ENCODE measurements at places on chromosomes 2 and 18.

GRCh38 chr18:62588217-62588616 is 65.4 kb downstream of the ZCCHC2 start:
- no peak for DNase-seq

GRCh38 chr2:23541503-23542229 is 156.7 kb downstream of the KLHL29 start:
- DNase-seq: no peak

DNA sequence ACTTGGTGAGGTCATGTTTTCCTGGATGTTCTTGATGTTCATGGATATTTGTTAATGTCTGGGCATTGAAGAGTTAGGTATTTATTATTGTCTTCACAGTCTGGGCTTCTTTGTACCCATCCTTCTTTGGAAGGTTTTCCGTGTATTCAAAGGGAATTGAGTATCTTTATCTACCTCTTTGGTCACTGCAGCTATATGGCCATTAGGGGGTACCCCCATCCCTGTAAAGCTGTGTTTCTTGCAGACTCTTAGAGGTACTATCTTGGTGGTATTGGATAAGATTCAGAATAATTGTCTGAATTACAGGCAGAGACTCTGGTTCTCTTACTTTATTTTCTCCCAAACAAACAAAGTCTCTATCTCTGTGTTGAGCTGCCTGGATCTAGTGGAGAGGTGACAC is 401.6 kb upstream of the FSIP2 start:
- no peak for DNase-seq

GRCh38 chr2:48270209-48270608 is 259.7 kb upstream of the STON1 start:
- DNase-seq: no peak

DNA sequence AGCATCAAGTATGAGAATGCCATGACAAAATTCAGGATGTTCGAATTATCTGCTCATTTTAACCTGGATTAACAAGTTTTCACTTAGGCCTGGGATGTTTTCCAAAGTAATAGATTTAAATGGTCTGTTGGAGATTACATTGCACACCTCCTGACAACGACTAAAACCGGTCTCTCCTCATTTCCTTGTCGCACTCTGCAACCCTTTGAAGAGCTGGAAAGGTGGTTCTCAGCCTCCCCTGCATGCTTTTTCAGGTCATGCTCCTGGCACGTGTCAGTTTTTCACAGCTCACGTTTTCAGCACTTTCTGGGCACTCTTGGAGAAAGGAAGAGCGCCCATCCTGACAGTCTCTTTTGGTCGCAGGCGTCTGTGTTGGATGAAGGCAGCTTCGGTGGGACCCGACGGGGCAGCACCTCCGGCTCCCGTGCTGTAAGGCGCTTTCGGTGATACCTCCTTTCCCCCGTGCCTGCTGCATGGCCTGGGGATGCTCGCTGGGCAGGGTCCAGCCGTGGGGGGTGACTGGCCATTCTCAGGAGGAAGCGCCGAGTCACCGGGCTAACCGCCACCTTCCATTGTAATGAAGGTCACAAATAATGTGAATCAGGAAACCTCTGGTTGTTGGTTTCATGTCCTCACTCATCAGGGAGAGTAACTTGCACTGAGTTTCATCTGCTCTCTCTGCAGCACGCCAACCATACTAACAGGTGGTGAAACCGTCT is 63.5 kb upstream of the RBM44 start:
- DNase-seq: no peak

DNA sequence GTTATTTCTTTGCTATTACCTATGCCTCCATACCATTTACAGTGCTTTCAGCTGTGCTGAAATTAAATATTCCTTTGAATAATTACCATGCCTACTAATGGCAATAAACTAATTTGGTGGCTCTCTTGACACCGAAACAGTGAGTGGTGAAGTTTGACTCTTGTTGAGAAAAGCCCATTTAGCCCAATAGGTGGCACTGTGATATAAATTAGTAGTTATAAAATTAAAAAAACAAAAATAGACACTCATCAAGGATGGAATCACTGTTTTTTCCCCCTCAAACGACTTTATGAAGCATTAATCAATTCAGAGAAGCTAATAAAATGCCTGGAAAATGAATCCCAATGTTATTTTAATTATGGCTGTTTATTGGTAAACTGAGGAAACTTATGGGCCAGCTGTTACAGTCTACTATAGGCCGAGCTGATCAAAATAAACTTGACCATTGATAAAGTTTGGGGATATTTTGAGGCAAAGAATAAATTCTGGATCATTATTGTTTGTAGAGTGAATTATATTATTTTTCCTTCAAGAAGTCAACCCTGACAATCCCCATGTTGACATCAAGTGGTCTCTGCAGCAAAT is 339.6 kb downstream of the TRIB2 start:
- DNase-seq: no peak

GRCh38 chr2:42764096-42764495 is at the start of gene OXER1:
Gene OXER1 (minus strand): TSS chr2:42764135. CDS start chr2:42764062, 73 bp downstream.
- no peak for DNase-seq

GRCh38 chr2:198928026-198928425 is 529.7 kb downstream of the SATB2 start:
- DNase-seq: no peak

GRCh38 chr2:117661619-117662018 is 152.9 kb upstream of the DDX18 start:
- no peak for DNase-seq

DNA sequence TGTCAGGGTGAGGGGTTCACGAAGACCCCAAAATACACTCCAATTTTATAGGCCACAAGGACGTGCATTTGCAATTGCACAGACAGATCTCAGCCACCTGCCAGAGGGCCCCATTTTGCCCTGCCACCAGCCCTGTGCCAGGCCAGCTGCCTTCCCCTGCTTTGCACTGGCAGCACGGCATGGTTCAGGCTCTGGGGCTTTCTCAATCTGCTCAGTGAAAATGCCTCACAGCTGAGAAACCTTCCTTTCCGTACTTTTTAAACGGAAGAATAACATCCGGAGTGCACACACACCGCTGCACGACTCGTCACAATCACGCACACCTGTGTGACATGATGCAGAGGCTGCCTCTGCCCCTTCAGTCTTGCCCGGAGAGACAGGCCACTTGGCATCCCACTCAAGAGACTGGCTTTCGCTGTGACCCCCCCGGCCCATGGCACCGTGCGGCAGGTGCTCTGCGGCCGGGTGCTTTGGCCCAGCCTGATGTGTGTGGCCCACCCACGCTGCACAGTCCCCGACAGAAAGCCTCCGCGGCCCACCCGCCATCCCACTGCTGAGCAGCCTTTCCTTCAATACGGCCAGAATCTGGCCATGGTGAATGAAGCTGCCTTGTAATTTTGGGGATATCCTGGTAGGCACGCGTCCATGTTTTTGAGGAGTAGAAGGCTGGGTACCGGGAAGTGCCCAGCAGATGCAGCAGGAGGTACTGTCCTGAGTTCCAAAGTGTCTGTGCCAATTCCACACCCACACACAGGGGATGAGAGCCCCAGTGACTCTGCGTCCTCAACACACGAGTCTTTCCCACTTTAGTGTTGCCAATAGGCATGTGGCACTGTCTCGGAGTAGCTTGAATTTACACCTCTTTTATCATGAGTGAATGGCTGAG is 88.8 kb downstream of the USP40 start:
- no peak for DNase-seq

DNA sequence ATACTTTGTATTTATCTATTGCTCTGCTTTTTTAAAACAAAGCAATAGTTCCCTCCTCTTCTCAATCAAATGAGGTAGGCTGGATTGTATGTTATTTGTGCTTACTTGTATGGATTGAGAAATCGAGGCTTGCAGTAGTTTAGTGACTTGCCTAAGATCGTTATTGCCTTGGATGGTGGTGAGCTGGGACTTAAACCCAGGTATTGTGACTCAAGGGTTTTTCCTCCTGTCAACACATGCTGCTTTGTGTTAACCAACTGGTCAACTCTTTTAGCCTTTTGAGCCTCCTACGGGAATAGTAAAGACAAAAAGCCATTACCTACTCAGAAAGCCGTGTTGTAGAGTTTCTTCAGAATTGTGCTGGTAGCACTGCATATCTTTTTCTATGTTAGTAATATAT is 95.2 kb upstream of the THUMPD2 start:
- DNase-seq: no peak

DNA sequence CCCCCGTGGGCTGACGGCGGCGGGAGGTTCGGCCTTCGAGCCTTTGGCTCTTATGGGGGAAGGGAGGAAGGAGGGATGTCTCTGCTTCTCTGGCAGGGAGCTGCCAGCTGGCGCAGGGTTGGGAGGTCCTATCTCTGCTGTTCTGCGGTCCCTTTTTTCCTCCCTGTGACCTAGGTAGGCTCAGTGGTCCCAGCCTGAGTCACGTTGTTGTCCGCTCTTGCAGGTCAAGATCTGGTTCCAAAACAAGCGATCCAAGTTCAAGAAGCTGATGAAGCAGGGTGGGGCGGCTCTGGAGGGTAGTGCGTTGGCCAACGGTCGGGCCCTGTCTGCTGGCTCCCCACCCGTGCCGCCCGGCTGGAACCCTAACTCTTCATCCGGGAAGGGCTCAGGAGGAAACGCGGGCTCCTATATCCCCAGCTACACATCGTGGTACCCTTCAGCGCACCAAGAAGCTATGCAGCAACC is 2.5 kb downstream of the DLX1 start:
- no peak for DNase-seq

- no peak for DNase-seq
These were observed 183.3 kb upstream of the TRIB2 start for GRCh38 chr2:12533337-12534005.

GRCh38 chr18:394262-394986 is 106.1 kb downstream of the COLEC12 start:
- DNase-seq: no peak

DNA sequence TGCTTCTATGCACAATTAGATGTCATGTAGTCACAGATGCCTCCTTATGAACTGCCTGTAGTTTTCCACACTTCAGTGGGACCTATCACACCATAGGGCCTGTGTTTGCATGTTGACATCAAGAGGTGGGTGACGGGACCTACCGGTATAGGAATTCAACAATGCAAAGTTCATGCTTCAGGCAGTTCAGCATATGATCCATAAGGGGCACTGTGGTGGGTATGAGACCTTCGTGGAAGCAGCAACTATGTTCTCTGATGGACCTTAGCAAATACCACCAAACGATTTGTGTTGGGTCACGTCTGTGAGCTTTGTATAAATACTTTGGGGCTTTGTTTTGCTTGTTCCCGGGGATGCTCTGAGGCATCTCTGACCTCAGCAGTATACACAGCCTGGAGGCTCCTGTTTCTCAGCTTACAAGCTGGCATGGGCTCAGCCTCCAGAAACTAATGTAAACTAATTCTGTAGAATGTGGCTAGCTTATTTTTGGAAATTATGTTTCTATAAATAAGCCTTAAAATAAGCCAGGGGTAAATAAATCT is 111.6 kb downstream of the DTNA start:
- no peak for DNase-seq

DNA sequence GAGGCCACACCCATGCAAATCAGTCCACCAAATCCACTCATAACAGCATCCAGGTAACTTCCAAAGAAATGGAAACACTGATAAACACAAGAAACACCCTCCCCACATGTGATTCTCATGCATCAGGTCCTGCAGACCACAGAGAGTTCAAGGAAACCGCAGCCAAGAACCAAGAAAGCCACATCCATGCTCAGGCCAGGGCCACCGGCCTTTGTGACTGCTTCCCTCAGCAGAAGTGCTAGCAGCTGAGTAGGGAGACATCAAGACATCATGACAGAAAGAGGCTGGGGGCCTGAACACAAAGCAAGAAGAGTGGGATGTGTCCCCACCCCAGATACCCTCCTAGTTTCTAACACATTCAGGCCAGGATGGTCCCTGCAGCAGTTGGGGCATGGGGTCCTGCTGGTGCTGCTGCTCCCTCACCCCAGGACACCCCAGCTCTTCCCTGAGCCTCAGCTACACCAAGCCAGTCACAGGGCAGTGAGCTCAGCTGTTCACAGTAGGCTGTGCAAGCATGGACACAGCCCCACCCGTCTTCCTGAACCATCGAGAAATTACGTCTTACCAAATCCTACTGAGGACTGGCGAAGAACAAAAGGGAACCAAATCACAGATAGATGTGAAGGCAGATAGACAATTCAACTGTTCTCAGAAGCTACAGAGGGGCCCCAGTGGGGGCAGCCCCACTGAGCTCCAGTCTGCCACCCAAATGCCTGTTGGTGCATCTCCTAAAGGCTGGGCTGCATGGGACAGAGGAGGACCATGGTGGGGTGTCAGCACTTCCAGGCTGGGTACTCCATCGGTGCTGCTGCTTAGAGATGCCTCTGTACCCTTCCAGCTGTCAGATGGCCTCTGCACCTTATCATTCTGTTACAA is 60.9 kb downstream of the HDAC4 start:
- no peak for DNase-seq

- DNase-seq: no peak
These were observed 309.1 kb upstream of the MAP2 start for GRCh38 chr2:209114588-209115240.

DNA sequence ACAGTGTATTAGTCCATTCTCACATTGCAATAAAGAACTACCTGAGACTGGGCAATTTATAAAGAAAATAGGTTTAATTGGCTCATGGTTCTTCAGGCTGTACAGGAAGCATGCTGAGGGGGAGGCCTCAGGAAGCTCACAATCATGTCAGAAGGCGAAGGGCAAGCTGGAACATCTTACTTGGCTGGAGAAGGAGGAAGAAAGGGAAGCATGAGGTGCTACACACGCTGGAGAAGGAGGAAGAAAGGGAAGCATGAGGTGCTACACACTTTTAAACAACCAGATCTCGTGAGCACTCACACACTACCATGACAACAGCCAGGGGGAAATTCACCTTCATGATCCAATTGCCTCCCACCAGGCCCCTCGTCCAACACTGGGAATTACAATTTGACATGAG is 95.3 kb upstream of the FAM110C start:
- no peak for DNase-seq

GRCh38 chr18:48367557-48367956 is 41.6 kb downstream of the ZBTB7C start:
- DNase-seq: no peak

GRCh38 chr18:5456577-5457461 is 87.0 kb downstream of the EPB41L3 start:
- no peak for DNase-seq

- DNase-seq: no peak
These were observed 10.9 kb downstream of the POLI start for GRCh38 chr18:54280220-54280569.

GRCh38 chr18:76528477-76529432 is 33.7 kb upstream of the ZNF516 start:
- DNase-seq: no peak

DNA sequence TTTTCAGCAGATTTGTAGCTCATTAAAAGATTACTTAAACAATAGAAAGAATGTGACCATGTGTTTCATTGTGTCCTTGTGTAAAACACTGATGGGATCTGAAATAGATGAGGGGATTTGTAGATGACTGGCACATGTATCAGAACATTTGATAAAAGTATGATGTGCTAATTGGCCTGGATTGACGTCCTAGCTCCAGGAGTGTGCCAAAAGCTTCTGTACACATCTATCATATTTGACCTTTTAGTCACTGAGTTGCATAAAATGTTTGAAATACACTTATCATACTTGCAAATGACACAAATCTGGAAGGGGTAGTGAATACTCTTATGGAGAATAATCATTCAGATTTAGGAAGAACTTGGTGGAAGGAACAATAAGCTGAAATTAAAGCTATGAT is 778.5 kb downstream of the ERBB4 start:
- no peak for DNase-seq
